ENCODE measurements at places on chromosomes 7 and 10. TPM values are rescaled to one million over a fixed set of nuclear protein-coding genes. Genes with fewer than 3 reads are reported as not detected.

NEUROG3 gene
- total RNA-seq, result 0.23 TPM

GRCh38 chr10:112807013-112807412 is 143.0 kb upstream of the TCF7L2 start:
- no peak for DNase-seq

- no peak for DNase-seq
Observed at GRCh38 chr7:134278502-134279153, 38.1 kb downstream of the SLC35B4 start.

- DNase-seq, result no peak
Observed at GRCh38 chr10:97001183-97001991, 169.3 kb downstream of the LCOR start.

DBNL gene
- total RNA-seq, result 176 TPM

Data from activated CD4-positive, alpha-beta memory T cell treated with anti-CD3 and anti-CD28 coated beads, Interleukin-2, amount 10 ng/mL, durations not matched to agents 7 days and 5 days (primary cell).